Pancreas (tissue), 10 donors: ENCODE measurements at places on chromosomes 3 and 15. TPM values are rescaled to one million over a fixed set of nuclear protein-coding genes. Genes with fewer than 3 reads are reported as not detected.

DNA sequence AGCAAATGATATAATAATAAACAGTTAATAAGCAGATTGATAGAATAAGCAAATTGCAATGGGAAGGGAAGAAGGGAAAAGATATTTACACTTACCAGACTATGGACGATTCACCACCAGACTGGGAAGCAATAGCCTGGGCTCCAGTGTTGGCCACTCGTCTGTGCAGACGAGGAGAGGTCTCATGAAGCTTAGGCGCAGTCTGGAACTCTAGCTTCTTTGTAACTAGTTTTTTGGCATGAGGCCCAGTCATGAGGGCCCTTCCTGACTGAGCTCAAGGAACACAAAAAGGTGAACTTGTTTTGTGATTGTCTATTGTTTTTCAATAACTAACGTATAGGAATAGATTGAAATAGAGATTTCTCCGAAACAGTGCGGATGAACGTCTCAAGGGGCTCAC is 63.3 kb upstream of the GATM start:
- DNase-seq = no peak

Gene GADL1
- total RNA-seq = not detected

DNA sequence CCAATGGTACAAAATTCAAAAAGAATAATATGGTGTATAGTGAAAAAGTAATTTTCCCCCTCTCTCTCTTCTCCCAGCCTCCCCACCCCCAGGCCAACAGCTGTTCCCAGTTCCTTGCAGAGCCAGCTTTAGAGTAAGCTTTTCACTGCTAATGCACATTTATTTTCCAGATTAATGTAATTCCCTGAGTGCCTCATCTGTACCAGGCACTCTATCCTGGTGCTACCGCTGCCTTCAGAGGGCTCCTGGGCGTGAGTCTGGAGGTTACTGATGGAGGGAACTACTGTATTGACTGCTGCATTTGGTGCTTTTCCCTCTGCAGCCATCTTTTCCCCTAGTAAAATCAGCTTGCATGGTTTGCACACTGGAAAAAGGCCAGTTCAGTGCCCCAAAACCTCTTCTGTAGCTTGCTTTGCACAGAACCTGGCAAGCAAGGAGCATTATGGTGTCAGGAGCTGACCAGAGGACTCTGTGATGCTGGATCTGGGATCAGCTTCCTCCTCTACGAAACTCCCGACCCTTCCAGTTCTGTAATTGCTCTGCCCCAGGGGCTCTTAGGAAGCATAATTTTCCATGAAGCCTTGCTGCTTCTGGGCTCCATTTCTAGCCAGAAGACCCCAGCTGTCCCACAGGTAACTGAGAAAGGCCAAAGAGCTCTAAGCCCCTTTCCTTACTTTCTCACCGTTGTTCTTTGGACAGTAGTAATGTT is 8.5 kb upstream of the USP3 start:
- no peak for DNase-seq

Gene EHD4
- total RNA-seq = 12.5 TPM

GRCh38 chr15:75577401-75578172 is 1.5 kb downstream of the PTPN9 start:
- no peak for DNase-seq

Gene CCDC33
- not detected for total RNA-seq

DNA sequence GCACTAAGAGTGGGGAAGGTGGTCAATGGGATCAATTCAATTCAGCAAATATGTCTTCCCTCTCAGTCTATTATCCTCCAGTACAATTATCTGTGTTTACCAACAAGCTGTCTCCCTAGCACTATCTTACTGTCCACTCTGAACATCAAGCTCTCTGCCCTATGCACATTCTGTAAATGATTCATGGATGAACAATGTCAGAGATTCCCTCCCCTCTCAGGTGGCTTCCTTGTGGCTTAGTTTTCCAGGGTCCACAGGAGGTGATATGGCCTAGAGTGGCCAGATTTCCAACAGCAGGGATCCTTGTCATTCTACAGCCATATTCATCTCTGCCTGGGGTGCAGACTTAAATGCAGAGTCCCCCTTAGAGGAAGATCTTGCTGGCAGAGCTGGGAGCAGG is 225.1 kb downstream of the UACA start:
- DNase-seq = no peak

GRCh38 chr3:22159004-22159695 is 408.1 kb upstream of the ZNF385D start:
- DNase-seq = no peak

GRCh38 chr3:83622526-83622925 is 1336.3 kb upstream of the CADM2 start:
- no peak for DNase-seq

Gene CYP11A1
- not detected for total RNA-seq
